ENCODE measurements at places on chromosomes 6 and 20.
A peak's percentile ranks its signal among the peaks of the same experiment; 100 is the strongest.

- no peak for DNase-seq
Observed at GRCh38 chr20:38321959-38322598, 18.1 kb downstream of the BPI start.

DNA sequence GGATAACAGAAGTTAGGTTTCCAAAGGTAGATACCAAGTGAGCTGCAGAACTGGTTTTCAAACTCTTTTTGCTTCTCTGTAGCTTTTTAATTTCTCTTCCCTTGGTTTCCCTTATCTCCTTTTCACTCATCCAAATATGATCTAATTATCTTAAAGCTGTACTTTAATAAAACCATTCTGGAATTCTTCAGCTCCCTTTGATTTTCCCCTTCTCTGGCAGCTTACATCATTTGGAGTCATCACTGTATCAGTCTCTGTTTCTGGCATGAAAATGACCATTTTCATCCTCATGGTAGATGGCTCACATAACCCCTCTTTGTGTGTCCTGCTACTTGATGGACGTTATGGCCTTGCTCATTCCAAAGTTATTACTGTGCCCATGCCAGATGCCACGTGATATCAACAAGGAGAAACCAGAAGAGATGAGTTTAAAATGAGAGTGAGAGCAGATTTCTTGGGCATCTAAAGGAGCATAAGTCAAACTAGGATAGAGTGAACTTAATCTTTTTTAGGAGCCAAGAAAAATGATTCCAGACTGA is 620.2 kb downstream of the QKI start:
- no peak for DNase-seq

- DNase-seq, result no peak
Observed at GRCh38 chr6:144460327-144461095, 175.4 kb downstream of the UTRN start.

DNA sequence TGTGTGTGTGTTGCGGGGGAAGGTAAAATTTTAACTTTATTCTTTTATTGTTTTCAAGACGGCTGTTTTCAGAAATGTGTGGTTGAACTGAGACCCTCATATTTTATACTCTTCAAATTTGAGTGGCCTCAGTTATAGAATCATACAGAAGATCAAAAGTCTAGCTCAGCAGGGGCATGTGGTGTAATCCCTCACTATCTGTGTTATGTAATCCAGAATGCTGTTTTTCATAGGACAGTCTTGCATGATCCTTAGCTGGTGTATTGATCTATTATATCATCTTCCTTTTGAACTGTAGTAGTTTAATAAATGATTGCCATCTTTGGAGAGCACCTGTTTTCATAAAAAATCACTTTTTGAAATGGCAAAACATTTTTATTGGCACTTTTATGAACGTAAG is 1.4 kb downstream of the PLCB4 start:
- no peak for DNase-seq

DNA sequence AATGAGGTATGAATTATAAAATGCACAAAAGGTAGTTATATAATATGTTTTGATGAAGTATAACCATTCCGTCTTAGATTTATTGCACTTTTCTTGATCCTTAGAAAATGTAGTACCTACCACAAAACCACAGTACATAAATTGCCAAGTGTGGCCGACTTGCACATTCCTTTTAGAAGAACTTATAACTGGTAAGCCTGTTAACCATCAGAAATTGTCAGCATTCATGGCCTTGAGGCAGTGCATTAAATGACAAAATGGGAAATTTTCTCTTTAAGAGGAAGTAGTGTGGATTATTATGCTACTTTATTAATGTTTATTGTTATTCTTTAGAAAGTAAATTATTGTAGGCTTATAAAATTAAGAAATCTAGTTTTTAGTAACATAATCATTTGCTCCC is 29.6 kb downstream of the TAB2 start:
- no peak for DNase-seq

DNA sequence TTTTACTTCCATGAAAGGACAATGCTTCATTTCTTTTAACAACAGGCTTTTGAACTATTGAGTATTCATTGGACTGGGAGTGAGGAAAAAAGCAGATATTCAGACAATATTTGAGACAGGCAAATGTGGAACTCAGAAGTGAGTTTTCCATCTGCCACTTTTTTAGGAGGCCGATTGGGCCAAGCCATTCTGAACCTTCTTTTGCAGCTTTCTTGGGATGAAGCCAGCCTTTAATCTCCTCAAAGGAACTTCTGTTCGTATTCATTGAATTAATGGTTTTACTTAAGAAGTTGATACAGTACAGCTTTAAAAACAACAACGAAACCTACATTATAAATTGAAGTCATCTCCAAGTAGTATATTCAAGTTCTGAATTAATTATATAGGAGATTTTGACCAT is 187.1 kb upstream of the RNF217 start:
- no peak for DNase-seq

DNA sequence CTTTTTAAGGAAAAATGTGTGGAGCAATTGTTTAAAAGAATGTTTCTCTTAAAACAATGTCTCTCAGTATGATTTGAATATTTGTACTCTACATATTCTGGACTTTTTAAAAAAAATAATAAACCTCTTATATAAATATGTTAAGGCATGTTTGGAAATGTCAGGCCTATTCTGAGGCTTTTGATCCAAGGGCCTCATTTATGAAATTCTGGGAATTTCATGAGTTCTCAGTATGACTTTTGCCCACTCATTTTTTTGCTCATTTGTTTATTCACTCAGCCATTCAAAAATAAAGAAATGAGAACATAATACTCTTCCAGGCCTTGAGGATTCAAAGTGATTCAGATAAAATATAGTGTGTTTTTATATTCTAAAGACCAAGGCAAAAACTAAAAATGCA is 60.4 kb downstream of the DOK5 start:
- DNase-seq, result no peak

- DNase-seq, result no peak
Observed at GRCh38 chr6:109782491-109782999, 91.4 kb downstream of the FIG4 start.

GRCh38 chr20:2747676-2748235 is 52.7 kb downstream of the CPXM1 start:
- no peak for DNase-seq

- no peak for DNase-seq
Observed at GRCh38 chr6:31666337-31666965, 571 bp downstream of the CSNK2B start.

GRCh38 chr20:18666803-18667415 is 79.1 kb downstream of the DTD1 start:
- DNase-seq, result no peak

DNA sequence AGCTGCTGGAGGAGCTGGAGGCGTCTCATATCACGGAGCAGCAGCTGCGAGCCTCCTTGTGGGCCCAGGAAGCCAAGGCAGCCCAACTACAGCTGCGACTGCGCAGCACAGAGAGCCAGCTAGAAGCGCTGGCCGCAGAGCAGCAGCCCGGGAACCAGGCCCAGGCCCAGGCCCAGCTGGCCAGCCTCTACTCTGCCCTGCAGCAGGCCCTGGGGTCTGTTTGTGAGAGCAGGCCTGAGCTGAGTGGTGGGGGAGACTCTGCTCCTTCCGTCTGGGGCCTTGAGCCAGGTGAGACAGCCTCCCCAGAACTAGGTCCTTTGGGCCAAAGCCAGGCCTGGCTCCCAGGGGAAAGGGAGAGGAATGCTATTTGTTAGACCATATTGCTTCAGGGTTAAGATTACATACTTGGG is 31.7 kb downstream of the C20orf173 start:
- DNase-seq, result peak; percentile 88

- DNase-seq, result no peak
Observed at GRCh38 chr6:89313006-89313405, 2.1 kb downstream of the GABRR2 start.

GRCh38 chr20:57153238-57153905 is 113.1 kb downstream of the BMP7 start:
- no peak for DNase-seq

DNA sequence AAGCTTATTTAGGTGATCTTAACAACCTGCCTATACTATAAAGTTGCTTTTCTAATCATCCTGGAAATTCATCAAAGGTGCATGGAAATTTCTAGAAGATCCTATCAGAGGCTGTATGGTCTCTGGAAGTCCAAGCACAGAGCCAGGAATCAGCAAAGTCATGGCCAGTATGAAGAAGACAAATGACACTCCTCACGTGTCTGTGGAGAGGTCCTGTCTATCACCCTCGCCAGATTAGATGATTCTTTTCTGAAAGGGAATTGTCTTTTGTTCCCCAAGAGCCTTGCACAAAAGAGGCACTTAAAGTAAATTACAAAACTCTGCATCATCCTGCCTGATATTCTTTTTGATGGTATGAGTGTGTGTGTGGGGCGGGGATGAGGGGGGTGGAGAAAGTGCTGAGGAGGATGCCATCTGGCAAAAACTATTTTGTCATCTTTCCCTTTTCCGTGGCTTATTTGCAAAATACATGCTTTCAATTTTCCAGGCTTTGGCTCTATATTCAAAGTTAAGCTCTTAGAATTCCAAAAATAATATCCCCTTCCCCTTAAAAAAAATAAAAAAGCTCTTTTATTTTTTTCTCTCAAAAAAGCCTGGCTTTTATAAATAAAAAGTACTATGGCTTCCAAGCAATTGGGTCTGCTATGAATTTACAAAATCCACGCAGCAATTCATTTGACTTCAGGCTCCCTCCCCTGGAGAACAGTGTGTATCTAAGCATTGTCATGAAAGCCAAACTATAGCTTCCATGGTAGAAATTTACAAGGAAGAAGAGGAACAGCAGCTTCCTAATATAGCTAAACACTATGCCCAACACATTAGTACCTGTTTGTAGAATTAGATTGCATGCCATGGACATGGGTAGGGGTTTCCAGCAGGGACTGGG is 185.2 kb upstream of the ARG1 start:
- no peak for DNase-seq

- no peak for DNase-seq
Observed at GRCh38 chr6:129894921-129895320, 33.8 kb upstream of the TMEM244 start.

GRCh38 chr20:36308986-36309385 is 2.8 kb downstream of the DLGAP4 start:
- DNase-seq, result no peak

DNA sequence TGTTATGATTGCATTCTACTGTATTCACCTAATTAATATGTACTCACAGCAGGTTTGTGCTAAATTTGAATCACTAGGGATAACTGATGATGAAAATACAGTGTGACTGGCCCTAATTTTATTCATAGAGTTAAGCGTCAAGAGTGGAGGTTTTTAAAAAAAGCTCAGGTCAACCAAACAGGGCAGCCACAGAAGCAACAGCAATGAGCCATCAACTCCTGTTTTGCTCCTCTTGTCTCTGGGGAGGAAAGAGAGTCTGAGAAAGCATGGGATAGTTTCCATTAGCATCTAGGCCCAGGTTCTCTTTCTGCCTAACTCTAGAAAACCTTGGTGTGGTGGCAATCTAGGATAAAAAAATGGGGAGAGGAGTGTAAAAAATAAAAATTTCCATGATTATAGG is 122.1 kb downstream of the OGFRL1 start:
- no peak for DNase-seq

GRCh38 chr6:27962506-27962905 is 5.5 kb downstream of the OR2B6 start:
- no peak for DNase-seq

DNA sequence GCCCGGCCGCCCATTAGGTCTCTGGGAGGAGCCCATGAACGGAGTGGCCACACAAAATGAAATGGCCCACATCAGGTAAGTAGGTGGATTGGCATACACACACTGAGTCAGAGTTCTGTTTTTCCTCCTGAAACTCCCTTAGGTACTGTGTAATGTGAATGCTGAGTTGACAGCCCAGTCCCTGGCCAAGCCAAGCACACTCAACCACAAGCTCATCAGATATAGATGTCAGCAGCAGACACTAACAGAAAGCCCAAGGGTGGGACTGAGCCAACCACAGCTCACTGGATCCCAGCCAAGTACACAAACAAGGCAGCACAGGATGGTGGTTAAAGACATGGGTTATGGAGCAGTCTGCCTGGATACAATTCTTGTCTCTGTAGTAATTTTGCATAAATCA is 403.4 kb downstream of the GJA1 start:
- peak; percentile 64 for DNase-seq

DNA sequence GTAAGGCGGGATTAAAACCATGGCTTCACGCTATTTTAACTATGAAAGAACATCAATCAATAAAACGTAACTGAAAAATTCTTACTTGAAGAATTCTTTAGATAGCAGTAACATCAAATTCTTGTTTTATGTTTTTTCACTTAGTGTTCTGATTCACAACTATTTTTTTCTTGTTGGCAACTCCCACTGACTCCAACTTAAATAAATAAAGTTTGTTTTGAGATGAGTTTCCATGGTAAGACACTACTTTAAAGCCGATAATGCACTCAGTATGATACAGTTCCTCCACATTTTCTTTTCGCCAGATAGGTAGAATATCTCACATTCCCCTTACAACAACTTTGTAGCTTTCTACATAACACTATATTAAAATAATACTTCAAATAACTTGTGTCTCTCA is 33.1 kb upstream of the CNKSR3 start:
- DNase-seq, result no peak

- no peak for DNase-seq
Observed at GRCh38 chr20:59351157-59352040, 51.0 kb downstream of the EDN3 start.

GRCh38 chr20:52422574-52423336 is 231.2 kb upstream of the ZFP64 start:
- DNase-seq, result no peak

- DNase-seq, result no peak
Observed at GRCh38 chr6:148550569-148550968, 196.3 kb upstream of the UST start.

DNA sequence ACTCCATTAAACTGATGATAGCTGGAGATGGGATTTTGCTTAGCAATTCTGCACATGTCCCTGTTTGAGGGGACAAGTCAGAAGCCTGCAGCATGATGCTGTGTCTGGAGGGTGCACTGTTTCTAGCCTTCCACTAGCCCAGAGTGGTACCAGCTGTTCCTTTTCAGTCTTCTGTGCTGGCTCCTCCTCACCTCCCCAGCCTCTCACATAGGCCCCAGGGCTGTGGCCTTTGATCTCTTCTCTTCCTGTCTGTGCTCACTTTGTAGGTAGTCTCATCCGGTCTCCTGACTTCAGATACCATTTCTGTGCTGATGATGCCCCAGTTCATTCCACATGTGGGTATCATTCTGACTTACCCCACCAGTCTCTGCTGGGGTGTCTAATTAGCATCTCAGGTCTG is 126.3 kb downstream of the HIVEP1 start:
- DNase-seq, result no peak
